ENCODE measurements at places on chromosomes 3 and 15.

DNA sequence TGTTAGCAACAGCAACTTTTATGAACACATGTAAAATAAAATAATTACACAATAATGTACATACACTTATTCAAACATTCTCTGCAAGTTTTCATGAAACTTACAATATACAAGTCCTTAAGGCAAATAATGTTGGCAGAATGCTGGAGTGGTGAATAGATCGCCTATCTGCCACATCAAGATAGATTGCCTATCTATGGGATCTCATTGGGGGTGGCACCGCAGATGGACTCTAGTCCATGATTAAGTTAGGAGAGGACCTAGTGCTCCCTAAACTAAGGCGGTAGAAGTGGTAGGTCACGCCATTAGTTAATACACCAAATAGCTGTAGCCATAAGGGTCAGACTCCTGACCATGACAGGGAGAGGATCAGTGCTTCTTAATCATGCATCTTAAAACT lies 315.7 kb downstream of the GBE1 start:
- DNase-seq = no peak

DNA sequence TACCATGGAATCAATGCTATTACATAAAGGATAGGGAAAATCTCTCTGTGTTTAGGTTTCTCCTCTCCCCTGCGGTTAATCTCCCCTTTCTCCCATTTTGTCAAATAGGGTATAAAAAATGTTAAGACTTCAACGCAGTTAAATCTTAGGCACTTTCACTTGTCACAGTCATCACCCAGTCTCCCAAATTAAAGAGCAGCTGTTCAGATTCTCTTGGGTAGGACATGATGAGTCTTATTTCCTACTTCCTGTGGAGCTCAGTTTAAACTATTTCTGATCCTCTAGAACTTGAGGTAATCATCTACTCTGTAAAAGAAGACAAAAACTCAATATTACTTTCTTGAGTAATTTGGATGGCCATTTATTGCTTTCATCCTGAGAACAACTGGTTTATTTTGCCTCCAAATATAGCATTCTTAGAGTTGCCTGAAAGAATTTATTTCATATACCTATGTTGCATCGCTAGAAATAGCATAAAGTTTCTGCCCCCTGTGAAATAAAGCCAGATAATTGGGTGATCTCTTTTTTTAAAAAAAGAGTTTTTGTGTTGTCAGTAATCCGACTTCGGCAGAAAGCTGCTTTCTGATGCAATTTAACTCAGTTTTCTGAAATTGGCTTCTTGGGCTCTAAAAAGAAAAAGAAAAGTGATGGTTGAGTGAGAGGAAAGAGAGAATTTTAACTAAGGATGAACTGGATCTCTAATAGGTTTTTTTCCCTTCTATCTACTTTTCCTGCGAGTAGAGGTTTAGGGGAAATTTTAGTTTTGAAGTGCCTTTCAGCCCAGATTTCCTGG lies 20.7 kb downstream of the RAP2B start:
- DNase-seq = no peak

DNA sequence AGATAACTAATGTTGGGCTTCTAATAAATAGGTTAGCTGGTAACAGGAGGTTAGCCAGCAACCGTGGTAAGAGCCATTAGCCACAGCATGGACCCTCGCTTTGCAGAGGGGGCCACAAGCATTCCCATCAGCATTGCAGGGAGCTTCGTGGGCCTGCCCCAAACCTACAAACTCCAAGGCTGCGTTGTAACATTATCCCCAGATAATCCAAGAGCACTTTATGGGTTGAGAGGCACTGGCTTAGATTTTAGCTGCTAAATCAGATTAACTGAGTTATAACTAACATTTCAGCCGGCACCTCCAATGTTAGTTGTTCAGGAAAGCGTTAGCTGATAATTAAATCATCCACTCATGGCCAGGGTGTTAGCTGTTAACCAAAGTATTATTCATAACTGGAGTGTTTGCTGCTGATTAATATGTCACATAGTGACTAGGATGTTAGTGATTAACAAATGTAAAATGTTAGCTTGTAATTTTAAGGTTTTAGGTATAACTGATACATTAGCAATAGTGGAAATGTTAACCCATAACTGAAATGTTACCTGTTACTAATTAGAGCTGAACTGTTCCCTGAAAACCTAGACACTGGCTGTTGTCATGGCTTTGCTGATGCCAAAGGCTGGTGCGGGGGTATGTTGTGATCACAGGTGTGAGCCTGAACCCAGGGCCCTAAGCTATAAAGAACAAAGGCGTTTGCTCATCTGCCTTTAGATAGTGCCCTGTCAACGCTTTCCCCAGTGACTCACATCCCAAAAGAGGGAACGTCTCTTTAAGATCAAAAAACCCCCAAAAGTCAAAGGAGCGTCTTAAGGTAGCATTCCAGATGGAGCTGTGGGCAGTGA lies 56.2 kb downstream of the SLC6A6 start:
- no peak for DNase-seq

DNA sequence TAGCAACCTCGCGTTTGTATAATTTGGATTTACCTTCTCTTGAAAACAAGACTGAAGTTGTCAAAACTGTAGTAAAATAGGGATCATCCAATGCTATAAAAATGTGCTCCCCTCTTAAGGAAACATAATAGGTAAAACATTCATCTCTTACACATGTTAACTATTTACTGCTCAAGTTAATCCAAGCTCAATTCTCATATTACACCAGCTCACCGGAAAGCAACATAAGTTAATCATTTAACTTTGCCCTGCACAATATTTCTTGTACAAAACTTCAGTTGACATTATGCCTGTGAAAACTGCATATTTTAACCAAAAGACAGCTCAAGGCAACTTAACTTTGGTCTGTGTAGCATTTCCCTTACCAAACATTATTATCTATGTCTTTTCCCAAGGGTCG lies 634.2 kb downstream of the NAALADL2 start:
- no peak for DNase-seq

DNA sequence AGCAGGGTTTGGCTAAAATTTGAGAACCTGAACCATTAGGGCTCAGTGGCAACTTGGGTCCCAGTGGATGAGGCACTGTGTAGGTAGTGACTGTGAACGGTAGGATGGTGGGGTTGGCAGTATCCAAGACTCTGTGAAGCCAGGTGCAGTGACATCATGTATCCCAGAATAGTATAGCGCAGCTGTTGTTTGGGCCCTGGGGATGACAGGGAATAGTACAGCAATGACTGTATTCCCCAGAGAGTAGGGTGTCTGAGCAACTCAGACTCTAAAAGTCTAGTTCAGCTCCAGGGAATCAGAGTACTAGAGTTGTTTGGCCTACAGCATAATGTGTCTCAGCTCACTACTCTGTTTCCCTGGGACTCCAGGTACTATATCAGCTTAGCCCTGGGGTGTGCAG lies 20.7 kb upstream of the PPP2R3A start:
- DNase-seq = no peak

DNA sequence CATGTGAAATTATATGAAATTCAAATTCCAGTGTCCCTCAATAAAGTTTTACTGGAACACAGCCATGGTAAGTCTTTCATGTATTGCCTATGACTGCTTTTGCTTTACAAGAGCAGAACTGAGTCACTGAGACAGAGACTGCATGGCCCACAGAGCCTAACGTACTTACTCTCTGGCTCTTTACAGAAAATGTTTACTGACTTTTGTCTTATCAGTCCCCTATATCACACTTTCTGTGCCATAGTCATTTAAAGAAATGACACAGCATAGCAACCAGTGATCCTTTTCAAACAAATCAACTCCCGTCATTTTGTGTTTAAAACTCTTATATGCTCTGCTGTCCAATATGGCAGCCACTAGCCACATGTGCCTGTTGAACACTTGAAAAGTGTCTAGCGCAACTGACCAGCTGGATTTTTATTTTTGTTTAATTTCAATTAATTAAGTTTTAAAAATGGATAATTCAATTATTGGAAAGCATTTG lies 129.7 kb upstream of the CDIN1 start:
- no peak for DNase-seq

- no peak for DNase-seq
Observed at GRCh38 chr3:48552111-48552951, 4.3 kb downstream of the PFKFB4 start.

DNA sequence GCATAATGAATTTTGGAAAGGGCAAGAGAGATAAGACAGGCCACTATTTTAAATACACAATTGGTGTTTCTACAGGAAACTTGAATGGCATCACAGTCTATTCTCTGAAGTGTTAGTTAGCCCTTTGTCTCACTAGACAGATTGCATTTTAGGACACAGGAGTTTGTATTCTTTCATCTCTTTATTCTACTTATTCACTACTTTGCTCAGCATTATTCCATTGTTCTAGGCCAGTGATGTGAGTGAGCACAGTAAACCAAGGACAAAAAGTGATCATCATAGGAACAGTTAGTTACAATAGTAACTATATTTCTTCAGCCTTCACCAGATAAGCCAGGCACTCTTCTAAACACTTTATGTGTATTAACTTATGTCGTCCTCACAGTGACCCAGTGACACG lies 150.2 kb upstream of the SLCO3A1 start:
- DNase-seq = no peak

DNA sequence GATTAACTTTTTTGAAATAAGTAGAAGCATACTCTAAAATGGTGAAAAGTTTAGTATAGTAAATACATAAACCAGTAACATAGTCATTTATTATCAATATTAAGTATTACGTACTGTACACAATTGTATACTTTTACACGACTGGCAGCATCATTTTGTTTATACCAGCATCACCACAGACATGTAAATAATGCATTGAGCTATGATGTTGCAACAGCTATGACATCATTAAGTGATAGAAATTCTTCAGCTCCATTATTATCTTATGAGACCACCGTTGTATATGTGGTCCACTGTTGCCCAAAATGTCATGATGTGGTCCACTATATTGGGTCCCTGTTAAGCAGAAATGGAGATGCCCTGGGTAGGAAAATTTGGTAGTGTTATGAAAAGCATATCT lies 51.3 kb downstream of the DRD3 start:
- DNase-seq = no peak

GRCh38 chr3:23629181-23629894 lies 176.4 kb upstream of the UBE2E1 start:
- DNase-seq = no peak

DNA sequence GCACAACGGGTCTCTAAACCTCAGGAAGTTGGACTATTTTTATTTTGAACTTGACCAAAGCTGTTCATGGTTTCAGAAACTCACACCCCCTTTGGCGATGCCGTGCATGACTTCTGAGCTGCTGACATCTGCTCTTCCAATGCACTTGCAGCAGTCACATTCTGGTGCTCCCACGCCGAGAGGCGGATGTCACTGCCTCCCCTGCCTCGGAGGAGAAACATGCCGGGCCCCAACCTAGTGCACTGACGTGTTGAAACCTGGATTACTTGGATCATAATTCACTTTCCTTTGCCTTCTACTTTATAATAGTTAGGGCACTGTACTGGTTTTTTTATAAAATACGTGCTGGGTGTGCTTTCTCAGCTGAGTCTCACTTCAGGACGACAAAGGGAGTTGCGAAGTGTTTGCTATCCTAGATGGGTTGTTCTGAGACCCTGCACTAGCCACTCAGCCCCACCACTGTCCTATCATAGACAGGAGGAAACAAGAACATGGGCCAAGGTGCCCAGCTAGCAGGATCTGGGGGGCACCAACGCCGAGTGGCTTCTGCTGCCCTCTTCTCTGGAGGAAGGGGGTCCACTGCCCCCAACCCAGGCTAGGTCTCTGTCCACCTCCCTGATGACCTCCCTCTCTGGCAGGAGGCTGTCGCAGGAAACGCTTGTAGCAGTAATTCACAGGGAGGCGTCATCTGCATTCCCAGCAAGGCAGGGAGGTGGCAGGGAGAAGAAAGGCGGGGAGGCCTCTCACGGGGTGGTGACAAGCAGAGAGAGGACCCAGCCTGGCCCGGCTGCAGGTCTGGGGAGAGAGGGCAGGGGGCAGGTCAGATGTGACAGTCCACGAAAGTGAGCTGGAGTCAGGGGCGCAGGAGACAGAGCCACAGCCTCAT lies 158.8 kb upstream of the IQSEC1 start:
- no peak for DNase-seq

GRCh38 chr3:141646760-141647561 lies 91.1 kb upstream of the RNF7 start:
- peak; percentile 63 for DNase-seq

DNA sequence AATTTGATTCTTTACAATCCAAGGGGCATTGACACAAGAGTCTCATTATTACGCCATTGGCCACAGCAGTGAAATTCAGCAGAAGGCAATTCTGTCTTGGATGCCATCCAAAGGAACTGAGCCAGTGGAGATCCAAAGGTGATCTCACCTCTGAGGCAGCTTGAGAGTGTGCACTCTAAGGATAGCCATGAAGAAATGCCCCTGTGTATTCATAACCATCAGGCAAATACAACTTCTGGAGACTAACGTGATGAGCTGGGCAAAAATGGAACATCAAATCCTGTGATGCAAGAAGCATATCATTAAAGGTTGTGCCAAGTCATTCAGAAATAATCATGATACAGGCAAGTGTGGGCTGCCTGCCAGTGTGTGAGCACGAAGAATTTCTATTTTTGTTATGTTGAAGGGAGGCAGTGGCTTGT lies 41.4 kb downstream of the ROBO2 start:
- DNase-seq = peak; percentile 23

GRCh38 chr3:38265604-38266307 lies at the start of gene SLC22A13:
TSS of gene SLC22A13 (plus strand) at chr3:38265812. CDS start at chr3:38265861, 49 bp downstream.
- DNase-seq = no peak

- DNase-seq = no peak
Observed at GRCh38 chr3:30399394-30400181, 206.8 kb upstream of the TGFBR2 start.

DNA sequence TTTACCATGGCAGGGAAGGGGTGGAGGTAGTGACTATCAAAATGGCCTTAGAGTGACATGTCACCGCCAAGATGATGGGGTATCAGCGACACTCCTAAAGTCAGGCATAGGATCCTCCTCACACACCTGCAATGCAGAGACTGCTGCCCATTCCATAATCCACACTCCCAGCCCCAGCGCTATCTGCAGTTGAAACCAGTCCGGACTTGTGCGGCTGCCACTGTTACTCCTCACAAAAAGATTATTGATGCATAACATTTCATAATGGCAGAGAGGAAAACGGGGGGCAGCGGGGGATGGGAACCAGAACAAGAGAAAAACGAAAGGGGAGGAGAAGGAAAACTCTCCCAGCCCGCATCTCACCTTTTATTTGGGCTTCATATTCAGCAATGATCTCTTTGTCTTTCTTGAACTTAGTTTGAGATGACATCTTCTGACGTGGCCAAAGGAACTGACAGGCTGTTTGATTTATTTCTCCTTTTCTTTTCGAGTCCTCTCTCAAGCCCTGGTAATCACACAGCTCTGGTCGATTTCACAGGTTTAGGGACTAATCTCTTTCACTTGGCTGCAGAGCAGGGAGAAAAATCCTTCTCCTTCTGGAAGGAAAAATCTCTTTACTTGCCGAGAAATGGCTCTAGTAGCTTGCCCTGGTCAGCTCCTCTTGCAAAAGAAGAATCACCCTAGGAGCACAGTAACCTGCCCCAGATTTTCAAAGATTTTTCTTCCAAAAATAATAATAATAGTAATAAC lies 749 bp downstream of the SRGAP3 start:
- peak; percentile 35 for DNase-seq

DNA sequence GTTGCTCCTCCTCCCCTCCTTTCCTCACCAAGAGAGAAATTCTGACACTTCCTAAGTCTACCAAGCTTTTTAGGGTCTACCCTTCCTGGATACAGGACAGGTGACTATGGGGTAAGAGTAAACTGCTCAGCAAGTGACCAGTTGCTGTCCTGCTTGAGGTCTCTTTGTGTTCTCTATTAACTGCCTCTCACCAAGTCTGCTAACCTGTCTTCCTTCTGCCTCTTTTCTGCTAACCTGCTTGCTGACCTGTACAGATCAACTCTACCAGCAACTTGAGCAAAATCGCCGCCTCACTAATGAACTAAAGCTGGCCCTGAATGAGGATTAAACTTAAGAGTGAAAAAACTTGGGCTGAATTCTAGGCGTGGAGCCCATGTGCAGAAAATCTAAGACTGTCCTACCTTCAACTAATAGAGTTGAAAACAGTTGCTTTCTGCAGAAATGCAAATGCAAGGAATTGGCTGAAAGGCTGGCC lies 27.1 kb downstream of the TPM1 start:
- DNase-seq = no peak
